ENCODE measurements at places on chromosomes 2 and 18.
A peak's percentile ranks its signal among the peaks of the same experiment; 100 is the strongest.

DNA sequence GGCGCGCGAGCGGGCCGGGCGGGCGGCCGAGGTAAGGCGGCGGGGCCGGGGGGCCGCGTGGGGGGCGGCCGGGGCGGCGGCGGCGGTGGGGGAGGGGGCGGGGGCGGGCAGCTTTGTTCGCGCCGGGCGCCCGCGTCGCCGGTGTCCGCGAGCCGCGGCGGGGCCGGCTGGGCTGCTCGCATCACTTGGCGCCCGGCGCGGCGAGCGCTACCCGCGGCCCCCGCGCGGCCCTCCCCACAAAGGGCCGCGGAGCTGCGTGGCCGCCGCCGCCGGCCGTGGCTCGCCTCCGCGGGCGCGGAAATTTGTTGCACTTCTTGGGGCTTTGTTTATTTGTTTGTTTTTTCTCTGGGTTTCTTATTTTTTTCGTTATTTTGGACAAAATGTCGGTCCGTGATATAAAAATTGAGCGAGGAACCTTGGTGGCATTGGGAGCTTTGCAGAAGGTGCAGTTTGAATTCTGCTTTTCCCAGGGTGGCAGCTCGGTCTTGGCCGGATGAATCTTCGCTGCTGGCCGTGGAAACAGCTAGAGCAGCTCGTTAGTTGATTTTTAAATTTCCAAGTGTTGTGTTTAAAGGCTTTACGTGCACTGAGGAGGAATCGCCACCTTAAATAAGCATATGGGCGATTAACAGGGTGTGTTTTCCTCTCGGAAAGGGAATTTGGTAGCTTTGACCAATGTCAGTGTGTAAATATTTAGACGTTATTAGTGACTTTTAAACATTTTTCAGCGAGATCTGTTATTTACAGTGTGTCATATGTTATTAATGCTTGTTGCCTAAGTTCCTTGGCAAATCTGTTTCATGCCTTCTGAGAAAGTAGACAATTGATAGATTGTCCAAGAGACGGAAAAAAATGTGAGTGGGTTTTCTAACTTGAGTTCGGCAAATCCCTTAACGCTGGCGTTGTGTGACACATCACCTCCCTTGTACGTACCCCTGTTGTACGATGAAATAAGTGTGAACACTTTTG, 822 bp downstream of the UBE2E3 start:
- peak; percentile 2 for ATAC-seq

GRCh38 chr18:10100941-10101701, 187.3 kb downstream of the VAPA start:
- no peak for ATAC-seq

- ATAC-seq: no peak
These were observed 1155.8 kb upstream of the CHAC2 start for GRCh38 chr2:52611759-52612158.

- ATAC-seq: no peak
These were observed 53.7 kb upstream of the LRRC30 start for GRCh38 chr18:7177116-7177744.

DNA sequence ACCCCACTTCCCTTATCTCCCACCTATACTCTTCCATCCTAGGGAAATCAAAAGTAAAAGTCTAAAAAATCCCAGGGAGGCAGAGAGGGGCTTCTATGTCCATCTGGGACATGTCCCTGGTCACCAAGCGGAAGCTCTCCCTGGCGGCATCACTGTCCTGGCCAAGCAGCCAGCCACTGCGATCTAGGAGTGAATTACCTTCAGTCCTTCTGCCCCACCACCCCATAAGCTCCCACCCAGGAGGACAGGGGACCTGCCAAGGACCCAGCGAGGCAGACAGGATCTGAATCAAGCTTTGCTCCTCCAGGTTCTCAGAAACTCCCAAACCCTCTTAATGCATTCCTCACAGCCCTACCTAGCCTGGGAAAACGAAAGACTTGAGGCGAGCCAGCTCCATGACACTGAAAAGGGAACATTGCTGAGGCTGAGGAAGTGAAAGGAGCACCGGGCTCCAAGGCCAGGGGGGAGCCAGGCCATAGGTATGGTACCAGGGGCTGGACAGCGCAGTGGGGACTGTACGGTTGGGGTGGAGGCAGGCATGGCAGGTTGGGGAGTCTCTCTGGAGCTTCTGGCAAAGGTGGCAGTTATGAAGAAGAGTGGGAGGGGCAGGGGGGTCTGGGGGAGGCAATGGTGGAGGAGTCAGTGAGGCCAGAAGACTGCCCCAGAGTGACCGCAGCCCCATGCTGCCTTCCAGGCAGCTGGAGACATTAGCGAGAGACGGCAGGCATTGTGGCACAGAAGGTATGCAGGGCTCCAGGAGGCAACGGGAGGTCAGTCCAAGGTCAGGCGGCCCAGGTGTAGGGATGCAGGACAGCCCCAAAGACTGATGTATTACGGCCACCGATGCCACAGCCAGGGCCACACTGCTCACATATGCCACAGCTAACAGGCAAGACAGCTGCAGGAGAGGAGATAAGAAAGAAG, 2.7 kb upstream of the SLC23A3 start:
- ATAC-seq: no peak

- no peak for ATAC-seq
These were observed 173.8 kb downstream of the TMEM18 start for GRCh38 chr2:503288-503999.

- ATAC-seq: no peak
These were observed 550.2 kb downstream of the STK39 start for GRCh38 chr2:167697194-167697593.

- ATAC-seq: no peak
These were observed 30.3 kb upstream of the IKZF2 start for GRCh38 chr2:213181712-213182111.

DNA sequence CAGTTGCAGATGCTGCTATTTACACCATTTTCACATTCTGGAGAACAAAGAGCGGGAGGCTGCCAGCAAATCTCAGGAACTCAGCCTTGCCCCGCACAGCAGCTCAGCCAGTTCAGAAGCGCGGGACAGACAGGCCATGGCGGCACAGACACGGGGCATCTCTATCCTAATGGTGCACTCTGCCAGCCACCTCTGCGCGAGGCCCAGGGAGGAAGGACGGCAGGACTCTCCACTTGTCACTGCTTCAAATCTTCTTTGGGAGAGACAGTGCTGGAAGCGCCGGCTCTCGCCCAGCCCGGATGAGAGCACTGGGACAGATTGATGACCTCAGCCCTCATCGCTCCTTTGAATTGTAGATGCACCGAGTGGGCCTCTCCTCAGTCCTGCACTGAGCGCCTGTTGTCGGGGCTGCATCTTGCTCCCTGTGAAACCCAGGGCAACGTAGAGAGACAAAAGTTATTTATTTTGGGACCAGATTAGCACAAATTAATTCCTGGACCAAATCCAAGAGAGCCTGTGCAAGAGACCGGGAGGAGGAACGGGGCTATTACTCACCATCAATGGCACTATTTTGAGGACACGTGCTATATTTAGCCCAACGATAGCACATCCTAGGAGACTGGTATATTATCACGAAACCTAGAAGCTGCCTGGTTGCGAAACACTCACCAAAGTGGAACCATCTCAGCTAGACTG, 211.4 kb upstream of the SMIM21 start:
- no peak for ATAC-seq

DNA sequence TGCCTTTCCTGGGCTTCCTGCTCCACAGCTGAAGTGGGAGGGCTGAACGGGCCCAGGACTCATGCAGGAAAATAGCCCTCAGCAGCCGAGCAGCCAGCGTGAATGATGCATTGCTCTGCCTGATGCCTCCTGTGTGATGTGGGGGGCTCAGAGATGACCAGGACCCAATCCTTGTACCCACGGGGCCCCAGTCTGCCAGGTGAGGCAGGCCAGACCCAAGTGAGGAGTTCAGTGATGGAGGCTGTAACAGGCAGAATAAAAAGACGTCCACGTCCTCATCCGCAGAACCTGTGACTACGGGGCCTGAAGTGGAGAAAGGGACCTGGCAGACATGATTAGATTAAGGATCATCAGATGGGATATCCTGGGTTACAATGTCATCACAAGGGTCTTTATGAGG, 194.9 kb upstream of the HDAC4 start:
- ATAC-seq: no peak

GRCh38 chr2:45004562-45005191, 4.6 kb downstream of the SIX2 start:
- no peak for ATAC-seq

DNA sequence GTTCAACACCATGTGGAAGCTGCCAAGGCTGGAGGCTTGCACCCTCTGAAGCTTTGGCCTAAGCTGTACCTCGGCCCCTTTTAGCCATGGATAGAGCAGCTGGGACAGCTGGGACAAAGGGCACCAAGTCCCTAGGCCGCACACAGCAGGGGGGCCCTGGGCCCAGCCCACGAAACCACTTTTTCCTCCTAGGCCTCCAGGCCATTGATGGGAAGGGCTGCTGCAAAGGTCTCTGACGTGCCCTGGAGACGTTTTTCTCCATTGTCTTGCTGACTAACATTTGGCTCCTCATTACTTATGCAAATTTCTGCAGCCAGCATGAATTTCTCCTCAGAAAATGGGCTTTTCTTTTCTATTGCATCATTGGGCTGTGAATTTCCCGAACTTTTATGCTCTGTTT, 13.7 kb downstream of the RAPGEF4 start:
- ATAC-seq: no peak

GRCh38 chr2:43238176-43238575, 11.8 kb upstream of the ZFP36L2 start:
- no peak for ATAC-seq

DNA sequence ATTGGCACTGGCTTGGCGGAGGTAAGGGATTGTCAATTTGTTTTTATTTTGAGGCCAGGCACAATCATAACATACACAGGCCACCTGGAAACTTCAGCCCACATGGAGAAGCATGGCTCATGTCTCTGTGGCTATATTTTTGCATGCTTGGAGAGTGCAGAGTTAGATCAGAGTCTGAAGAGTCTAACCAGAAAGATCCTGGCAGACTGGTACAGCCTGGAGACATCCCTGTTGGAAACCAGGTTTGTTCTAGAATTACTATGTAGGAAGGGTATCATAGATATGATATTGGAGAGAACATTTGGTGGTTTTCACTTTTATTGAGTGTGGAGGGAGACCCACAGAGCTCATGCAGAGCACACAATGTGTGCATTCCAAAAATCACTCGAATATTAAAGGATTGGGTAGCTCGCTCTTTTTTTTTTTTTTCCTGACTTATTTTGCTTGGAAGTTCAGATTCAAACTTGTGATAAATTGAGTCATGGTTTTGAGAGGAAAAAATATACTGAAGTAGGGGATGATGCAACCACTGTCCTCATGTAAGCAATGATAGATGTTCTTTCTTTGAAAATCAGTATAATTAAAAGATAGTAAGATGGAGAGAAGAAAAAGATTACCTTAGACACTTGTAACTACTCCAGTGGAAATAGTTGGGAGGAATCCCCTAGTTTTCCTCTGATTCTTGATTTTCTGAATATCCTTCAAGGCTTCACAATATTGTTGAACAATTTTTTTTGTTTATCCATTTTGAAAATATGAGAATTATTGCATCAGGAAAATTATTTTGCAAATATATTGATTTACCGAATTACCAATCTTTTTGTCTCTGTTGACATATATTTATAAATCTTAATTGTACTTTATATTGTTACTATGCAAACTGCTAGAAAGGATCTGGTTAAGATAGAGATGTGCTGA, 185.7 kb upstream of the ZEB2 start:
- ATAC-seq: no peak

- no peak for ATAC-seq
These were observed 7.9 kb upstream of the NR4A2 start for GRCh38 chr2:156340377-156340776.

Data from activated CD4-positive, CD25-positive, alpha-beta regulatory T cell treated with anti-CD3 and anti-CD28 coated beads, Interleukin-2, amount 50 U/mL, for 24 hours (primary cell).